Dermis lymphatic vessel endothelial cell (primary cell): ENCODE measurements at places on chromosomes 12 and 14. TPM values are rescaled to one million over a fixed set of nuclear protein-coding genes. Genes with fewer than 3 reads are reported as not detected.

The PRH2 gene
- 0.09 TPM in 1 of 2 replicates, not detected in the other for total RNA-seq

The STX2 gene
- 21.6 and 27.1 TPM in 2 replicates for total RNA-seq

The KRT86 gene
- not detected in 2 replicates for total RNA-seq

The TBX5 gene
- total RNA-seq = not detected in 2 replicates

The NDRG2 gene
- 5.7 and 7.2 TPM in 2 replicates for total RNA-seq

The PRB3 gene
- total RNA-seq = not detected in 2 replicates

The ADAMTS20 gene
- not detected in 2 replicates for total RNA-seq

The PTPRR gene
- total RNA-seq = 0.09 and 0.22 TPM in 2 replicates

The REM2 gene
- under 0.01 TPM in 1 of 2 replicates, not detected in the other for total RNA-seq

The ST8SIA1 gene
- 0.65 and 0.86 TPM in 2 replicates for total RNA-seq

The FOS gene
- total RNA-seq = 125 and 548 TPM in 2 replicates

The CCT2 gene
- 156 and 278 TPM in 2 replicates for total RNA-seq

The OTX2 gene
- not detected in 2 replicates for total RNA-seq

The SAMD15 gene
- total RNA-seq = 0.33 and 1.2 TPM in 2 replicates

The NRDE2 gene
- total RNA-seq = 9.9 TPM in 2 replicates

The FAM90A1 gene
- under 0.01 TPM in 1 of 2 replicates, not detected in the other for total RNA-seq

The TSHR gene
- not detected in 2 replicates for total RNA-seq

The SRRM4 gene
- total RNA-seq = not detected in 2 replicates

The PRIMA1 gene
- total RNA-seq = not detected in 2 replicates

The CPSF2 gene
- 21.9 and 35.3 TPM in 2 replicates for total RNA-seq

The AICDA gene
- total RNA-seq = not detected in 2 replicates

The TMTC1 gene
- total RNA-seq = 4.2 and 15.5 TPM in 2 replicates

The CLEC6A gene
- not detected in 2 replicates for total RNA-seq

The SLC39A5 gene
- 0.09 TPM in 1 of 2 replicates, not detected in the other for total RNA-seq

The COX8C gene
- total RNA-seq = not detected in 2 replicates

The CCDC196 gene
- not detected in 2 replicates for total RNA-seq

The NEUROD4 gene
- not detected in 2 replicates for total RNA-seq

The CLEC1A gene
- total RNA-seq = 14.4 and 15.8 TPM in 2 replicates

The BORCS5 gene
- 3.5 and 6.1 TPM in 2 replicates for total RNA-seq

The NYNRIN gene
- total RNA-seq = 3.1 and 3.9 TPM in 2 replicates

The IRAK3 gene
- 14.7 and 16.5 TPM in 2 replicates for total RNA-seq

The MUCL1 gene
- not detected in 2 replicates for total RNA-seq

The LHX5 gene
- total RNA-seq = not detected in 2 replicates

The SDR9C7 gene
- total RNA-seq = not detected in 2 replicates

The GPX2 gene
- not detected in 2 replicates for total RNA-seq

The AKAP3 gene
- total RNA-seq = 1.3 and 1.9 TPM in 2 replicates

The PTPRO gene
- total RNA-seq = not detected in 2 replicates

The DDX23 gene
- 58.8 and 69.5 TPM in 2 replicates for total RNA-seq

The TAC3 gene
- total RNA-seq = not detected in 2 replicates

The TRPV4 gene
- 1.5 TPM in 2 replicates for total RNA-seq

The MED13L gene
- total RNA-seq = 58.4 and 61.4 TPM in 2 replicates

The GYS2 gene
- total RNA-seq = not detected in 2 replicates

The ESR2 gene
- under 0.01 and 0.11 TPM in 2 replicates for total RNA-seq

The FOXG1 gene
- not detected in 2 replicates for total RNA-seq

The SYNJ2BP gene
- 23.3 and 24.8 TPM in 2 replicates for total RNA-seq

The ABCC9 gene
- total RNA-seq = under 0.01 and 0.11 TPM in 2 replicates

The UBR7 gene
- 39.8 and 52.1 TPM in 2 replicates for total RNA-seq

The PNP gene
- total RNA-seq = 161 and 229 TPM in 2 replicates

The CRIP1 gene
- 0.54 and 0.86 TPM in 2 replicates for total RNA-seq

The C12orf54 gene
- not detected in 2 replicates for total RNA-seq
